A673 (cell line): ENCODE measurements at places on chromosomes 1 and 21.

- H3K27ac ChIP-seq = no peak overlapping the region
- peaks cover 70% of the 10 kb centered on the region for H3K36me3 ChIP-seq
- no peak for DNase-seq
- H3K4me1 ChIP-seq = no peaks in the 10 kb centered on the region
These were observed 28.1 kb upstream of the SDC3 start for GRCh38 chr1:30936541-30937171.

- H3K4me3 ChIP-seq = no peak overlapping the region
- no peaks in the 10 kb centered on the region for H3K4me1 ChIP-seq
- no peak for DNase-seq
These were observed 333.6 kb downstream of the KCTD3 start for GRCh38 chr1:215900684-215901083.

GRCh38 chr1:225424562-225425200 lies 3.2 kb downstream of the LBR start:
- peak overlapping the region; percentile 93 for H3K4me3 ChIP-seq
- no peaks in the 10 kb centered on the region for H3K27me3 ChIP-seq
- DNase-seq = peak; percentile 30
- peaks cover 39% of the 10 kb centered on the region for H3K4me1 ChIP-seq
- H3K36me3 ChIP-seq = peaks cover 27% of the 10 kb centered on the region

- no peak for DNase-seq
- H3K36me3 ChIP-seq = no peaks in the 10 kb centered on the region
- no peaks in the 10 kb centered on the region for H3K27me3 ChIP-seq
- H3K4me3 ChIP-seq = no peak overlapping the region
- H3K4me1 ChIP-seq = no peaks in the 10 kb centered on the region
- H3K27ac ChIP-seq = no peak overlapping the region
These were observed 16.4 kb downstream of the HTR1D start for GRCh38 chr1:23200883-23201282.

- no peaks in the 10 kb centered on the region for H3K4me1 ChIP-seq
- H3K27ac ChIP-seq = no peak overlapping the region
- no peaks in the 10 kb centered on the region for H3K27me3 ChIP-seq
These were observed 26.7 kb upstream of the DIP2A start for GRCh38 chr21:46431884-46432488.

GRCh38 chr1:29521438-29521715 lies 285.1 kb downstream of the PTPRU start:
- no peaks in the 10 kb centered on the region for H3K4me1 ChIP-seq
- H3K4me3 ChIP-seq = no peak overlapping the region
- no peak overlapping the region for H3K27ac ChIP-seq
- no peaks in the 10 kb centered on the region for H3K36me3 ChIP-seq
- H3K27me3 ChIP-seq = peaks cover 64% of the 10 kb centered on the region
- DNase-seq = no peak

DNA sequence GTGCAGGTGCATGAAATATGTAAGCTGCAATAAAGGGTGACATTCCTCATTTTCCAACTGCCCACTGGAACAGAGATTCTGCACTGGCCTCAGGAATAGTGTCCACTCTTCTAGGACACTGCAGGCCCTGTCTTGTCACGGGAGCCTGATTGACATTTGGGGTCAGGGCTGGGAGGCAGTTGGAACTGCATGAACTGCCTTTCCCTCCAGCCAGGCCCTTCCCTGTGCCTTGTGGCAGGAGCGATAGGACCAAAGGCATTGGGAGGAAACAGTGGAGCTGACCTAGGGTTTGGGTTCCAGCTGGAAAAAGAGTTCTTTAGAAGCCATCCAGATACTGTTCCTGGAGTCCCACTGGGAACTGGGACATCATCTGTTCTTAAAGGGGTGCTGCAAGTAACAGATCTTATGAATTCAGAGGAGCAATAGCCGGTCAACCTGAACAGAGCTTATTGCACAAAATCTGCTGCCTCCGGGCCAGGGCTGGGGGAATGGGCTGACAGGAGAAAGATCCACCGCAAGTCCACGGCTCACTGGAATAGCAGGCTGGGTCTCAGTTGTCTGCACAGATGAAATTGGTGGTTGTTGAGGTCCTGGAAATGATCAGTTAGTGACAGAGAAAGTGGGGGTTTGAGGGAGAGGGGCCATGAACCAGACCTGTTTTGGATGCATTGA lies 451.7 kb downstream of the CAMTA1 start:
- H3K36me3 ChIP-seq = no peaks in the 10 kb centered on the region
- no peaks in the 10 kb centered on the region for H3K27me3 ChIP-seq
- H3K4me3 ChIP-seq = no peak overlapping the region
- no peaks in the 10 kb centered on the region for H3K4me1 ChIP-seq

GRCh38 chr1:104402178-104402577 lies 652.5 kb downstream of the AMY1C start:
- H3K4me3 ChIP-seq = no peak overlapping the region
- H3K27me3 ChIP-seq = no peaks in the 10 kb centered on the region
- H3K36me3 ChIP-seq = no peaks in the 10 kb centered on the region
- peak; percentile 57 for DNase-seq
- H3K4me1 ChIP-seq = peaks cover 10% of the 10 kb centered on the region
- no peak overlapping the region for H3K27ac ChIP-seq
